ENCODE measurements at places on chromosomes 2 and 18. TPM values are rescaled to one million over a fixed set of nuclear protein-coding genes. Genes with fewer than 3 reads are reported as not detected.

The ZNF892 gene
- 0.74 TPM for total RNA-seq

The NT5DC4 gene
- not detected for total RNA-seq

The GPR75 gene
- total RNA-seq = 1.1 TPM

The DOK6 gene
- total RNA-seq = not detected

The UGT1A8 gene
- total RNA-seq = 0.06 TPM

The WIPF1 gene
- total RNA-seq = 30.3 TPM

The VWA3B gene
- 0.12 TPM for total RNA-seq

The EVX2 gene
- total RNA-seq = not detected

The SGO2 gene
- 11.1 TPM for total RNA-seq

The ALKAL2 gene
- not detected for total RNA-seq

The POTEC gene
- not detected for total RNA-seq

The DPP10 gene
- total RNA-seq = not detected

The SGPP2 gene
- total RNA-seq = 0.77 TPM

The FEV gene
- total RNA-seq = not detected

The TMEM200C gene
- not detected for total RNA-seq

The TSPYL6 gene
- not detected for total RNA-seq

The MRPL33 gene
- total RNA-seq = 343 TPM

The GAL3ST2 gene
- total RNA-seq = 0.15 TPM

The EGR4 gene
- 0.19 TPM for total RNA-seq
